Esophagus muscularis mucosa (tissue), 4 donors: ENCODE measurements at places on chromosomes 5 and 9.

- no peak for DNase-seq
These were observed 59.5 kb downstream of the FGF10 start for GRCh38 chr5:44329716-44330115.

DNA sequence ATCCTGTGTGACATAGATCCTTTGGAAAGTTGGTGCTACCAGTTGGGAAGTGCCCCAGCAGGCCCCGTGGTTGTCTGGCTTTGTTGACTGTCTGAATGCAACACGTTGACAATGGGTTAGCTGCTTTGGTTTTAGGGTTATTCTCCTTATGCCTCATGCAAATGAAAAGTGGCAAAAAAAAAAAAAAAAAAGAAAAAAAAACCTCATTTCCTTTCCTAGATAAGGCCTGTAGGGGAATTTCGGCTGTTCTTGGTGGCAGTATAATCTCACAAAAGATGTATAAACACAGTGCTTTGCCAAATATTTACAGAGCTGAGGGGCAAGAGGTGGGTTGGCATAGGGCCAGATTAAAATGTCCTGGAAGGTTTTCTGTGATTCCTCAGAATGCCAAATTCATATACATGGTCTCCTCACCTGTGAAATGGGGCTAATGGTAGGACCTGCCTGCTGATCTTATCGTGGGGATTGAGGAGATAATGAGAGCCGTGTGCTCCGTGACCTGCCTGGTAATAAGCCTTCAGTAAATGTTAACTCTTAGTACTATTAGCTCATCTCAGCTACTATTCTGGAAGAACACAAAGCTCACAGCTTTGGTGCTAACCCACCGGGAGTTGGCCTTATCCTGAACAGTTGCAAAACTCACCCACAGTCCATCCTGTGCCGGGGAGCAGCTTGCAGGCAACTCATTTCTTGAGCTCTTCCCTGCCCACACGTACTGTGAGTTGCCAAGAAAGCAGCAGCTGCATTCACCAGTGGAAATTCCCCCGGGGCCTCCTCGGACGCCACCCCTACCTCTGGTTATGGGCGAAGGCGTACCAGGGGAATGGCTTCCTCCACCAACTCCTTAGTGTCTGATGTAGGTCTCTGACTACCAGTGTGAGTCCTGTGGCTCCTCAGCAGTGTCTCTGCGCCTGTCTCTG lies 220.3 kb downstream of the NR3C1 start:
- DNase-seq = no peak

GRCh38 chr5:11482011-11482410 lies 422.2 kb downstream of the CTNND2 start:
- DNase-seq = no peak

- DNase-seq = no peak
These were observed 1.2 kb downstream of the SURF4 start for GRCh38 chr9:133374612-133375115.

DNA sequence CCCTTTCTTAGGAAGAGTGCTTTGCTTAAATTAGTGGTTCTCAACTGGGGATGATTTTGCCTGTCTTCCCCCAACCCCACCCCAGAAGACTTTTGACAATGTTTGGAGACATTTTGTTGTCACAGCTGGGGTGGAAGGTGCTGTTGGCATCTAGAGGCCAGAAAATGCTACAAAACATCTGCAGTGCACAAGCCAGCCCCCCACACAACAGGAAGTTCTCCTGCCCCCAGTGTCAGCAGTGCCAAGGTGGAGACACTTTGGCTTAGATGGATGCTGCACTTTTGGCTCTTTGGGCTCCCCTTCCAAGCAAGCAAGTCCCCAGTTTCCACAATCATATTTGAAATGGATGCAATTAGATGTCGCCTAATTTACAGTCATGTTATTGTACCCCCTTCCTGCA lies 2.7 kb downstream of the HEMGN start:
- no peak for DNase-seq

GRCh38 chr5:72171667-72172066 lies 64.4 kb downstream of the MAP1B start:
- no peak for DNase-seq
